ENCODE measurements at places on chromosomes 12 and 14.

DNA sequence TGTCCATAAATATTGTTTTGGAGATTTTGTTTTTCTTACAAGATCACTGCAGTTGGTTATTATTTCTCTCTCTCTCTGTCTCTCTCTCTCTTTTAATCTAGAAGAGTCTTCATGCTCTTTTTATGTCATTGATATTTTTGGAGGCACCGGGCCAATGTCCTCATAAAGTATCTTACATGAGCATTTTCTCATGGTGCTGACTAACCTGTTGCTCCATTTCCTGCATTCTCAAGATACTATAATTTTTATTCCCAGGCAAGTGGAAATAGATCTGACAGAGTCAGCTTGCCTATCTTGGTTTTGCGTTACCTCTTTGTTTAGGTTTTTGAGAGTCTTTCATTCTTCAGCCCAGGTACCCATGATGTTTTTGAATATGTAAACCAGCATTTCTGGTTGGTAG lies 938.8 kb upstream of the FBXO33 start:
- H3K36me3 ChIP-seq = no peaks in the 10 kb centered on the region
- DNase-seq = no peak
- no peaks in the 10 kb centered on the region for H3K4me1 ChIP-seq
- no peaks in the 10 kb centered on the region for H3K27me3 ChIP-seq

DNA sequence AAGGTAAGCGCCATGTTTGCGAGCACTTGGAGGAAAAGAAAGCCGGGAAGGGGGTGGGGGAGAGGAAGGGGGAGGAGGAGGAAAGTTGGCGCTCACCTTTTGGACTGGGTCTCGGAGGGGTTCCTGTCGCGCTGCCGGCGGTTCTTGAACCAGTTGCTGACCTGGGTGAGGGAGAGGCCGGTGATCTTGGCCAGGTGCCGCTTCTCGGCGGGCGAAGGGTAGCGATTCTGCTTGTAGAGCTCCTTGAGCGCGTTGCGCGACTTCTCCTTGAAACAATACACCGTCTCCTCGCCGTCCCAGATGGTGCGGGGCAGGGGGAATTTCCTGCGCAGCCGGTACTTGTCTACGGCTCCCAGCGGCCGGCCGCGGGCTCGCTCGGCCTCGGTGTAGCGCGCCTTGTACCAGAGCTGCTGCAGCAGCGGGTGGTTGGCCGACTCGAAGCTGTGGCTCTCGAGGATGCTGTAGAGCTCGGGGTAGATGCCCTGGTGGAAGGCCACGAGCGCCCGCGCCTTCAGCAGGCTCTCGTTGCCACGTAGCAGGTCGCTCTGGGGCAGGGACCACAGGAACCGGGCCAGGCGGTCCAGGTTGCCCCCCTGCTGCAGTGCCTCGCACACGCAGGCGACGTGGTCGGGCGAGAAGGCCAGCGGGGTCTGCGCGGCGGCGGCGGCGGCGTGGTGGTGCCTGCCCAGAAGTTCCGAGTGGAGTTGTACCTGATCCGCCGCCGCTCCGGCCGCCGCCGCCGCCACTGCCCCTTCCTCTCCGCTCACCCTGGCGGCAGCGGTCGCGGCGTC lies 840 bp downstream of the SIX4 start:
- H3K27ac ChIP-seq = no peak overlapping the region
- peaks cover 94% of the 10 kb centered on the region for H3K27me3 ChIP-seq
- H3K4me3 ChIP-seq = peak overlapping the region; percentile 82

GRCh38 chr12:49784756-49785409 lies 43.3 kb downstream of the NCKAP5L start:
- H3K4me1 ChIP-seq = no peaks in the 10 kb centered on the region
- H3K27ac ChIP-seq = no peak overlapping the region
- peaks cover 5% of the 10 kb centered on the region for H3K36me3 ChIP-seq
- no peak for DNase-seq
- peaks cover 27% of the 10 kb centered on the region for H3K27me3 ChIP-seq
- no peak overlapping the region for H3K4me3 ChIP-seq

GRCh38 chr14:81313775-81314429 lies 86.2 kb downstream of the STON2 start:
- no peaks in the 10 kb centered on the region for H3K4me1 ChIP-seq
- no peak for DNase-seq
- H3K36me3 ChIP-seq = peaks cover 3% of the 10 kb centered on the region
- H3K27ac ChIP-seq = no peak overlapping the region

DNA sequence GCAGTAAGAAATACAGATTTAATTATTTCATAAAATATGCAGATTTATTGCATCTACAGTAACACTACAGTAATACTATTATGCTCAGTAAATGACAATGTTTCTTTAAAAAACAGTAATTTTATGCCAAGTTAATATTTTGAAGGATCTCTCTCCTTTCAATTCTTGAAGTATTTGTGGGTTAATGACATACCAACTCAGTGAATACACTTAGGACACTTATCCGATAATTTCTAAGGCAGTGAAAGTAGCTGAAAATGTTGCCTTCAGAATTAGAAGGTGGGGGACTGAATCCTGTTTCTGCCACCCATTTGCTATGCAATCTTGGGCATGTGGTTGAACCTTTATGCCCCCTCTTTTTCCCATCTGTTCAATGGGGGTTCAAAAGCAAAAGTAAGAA lies 24.8 kb upstream of the IFNG-AS1 start:
- no peaks in the 10 kb centered on the region for H3K36me3 ChIP-seq
- H3K27ac ChIP-seq = no peak overlapping the region
- no peaks in the 10 kb centered on the region for H3K27me3 ChIP-seq
- DNase-seq = no peak
- H3K4me1 ChIP-seq = no peaks in the 10 kb centered on the region

DNA sequence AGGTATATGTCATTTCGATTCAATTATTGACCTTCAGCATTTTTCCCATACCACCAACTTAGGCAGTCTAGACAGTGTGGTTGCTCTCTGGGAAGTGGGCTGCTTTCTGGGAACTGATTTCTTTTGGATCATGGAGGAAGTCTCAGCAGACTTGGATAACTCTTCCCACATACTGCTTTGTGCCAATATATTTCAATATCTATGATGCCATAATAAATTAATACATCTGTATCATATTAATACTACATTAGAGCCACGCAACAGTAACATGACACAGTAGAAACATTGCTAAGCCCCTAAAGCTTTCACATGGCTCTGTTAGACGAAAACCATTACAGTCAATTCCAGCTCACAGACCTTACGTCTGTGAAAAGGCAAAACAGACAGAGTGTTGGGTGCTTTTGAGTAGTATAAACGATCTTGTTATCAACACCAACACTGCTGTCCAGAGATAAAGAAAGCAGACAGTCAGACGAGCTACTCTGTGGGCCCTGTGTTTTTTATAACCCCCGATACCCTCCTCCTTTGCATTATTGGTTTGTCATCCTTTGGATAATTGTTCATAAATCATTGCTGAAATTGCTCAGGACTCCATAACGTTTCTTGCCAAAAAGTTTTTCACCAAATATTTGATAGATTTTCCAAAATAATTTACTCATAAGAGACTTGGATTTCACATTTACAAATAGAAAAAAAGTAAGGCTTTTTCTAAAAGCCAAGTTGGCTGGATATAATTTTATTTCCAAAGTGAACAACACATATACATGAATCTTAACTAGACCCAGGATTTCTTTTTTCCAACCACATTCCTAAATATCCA lies 439.7 kb downstream of the ADAMTS20 start:
- H3K27me3 ChIP-seq = no peaks in the 10 kb centered on the region
- no peaks in the 10 kb centered on the region for H3K4me1 ChIP-seq
- no peak for DNase-seq
- H3K36me3 ChIP-seq = no peaks in the 10 kb centered on the region
- H3K4me3 ChIP-seq = no peak overlapping the region

DNA sequence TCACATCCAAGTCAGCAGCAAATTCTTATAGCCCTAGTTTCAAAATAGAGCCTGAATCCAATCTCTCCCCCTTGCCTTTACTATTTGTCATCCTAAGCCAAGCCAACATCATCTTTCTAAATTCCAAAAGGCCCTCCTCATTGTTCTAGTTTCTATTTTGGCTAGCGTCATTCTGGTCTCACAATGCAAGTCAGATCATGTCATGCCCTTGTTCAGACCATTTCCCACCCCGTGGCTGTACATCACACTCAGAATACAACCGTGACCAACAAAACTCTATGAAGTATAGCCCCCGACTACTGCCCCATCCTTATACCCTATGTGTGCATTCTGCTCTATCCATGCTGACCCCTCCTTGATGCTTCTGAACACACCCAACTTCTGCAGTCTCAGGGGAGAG lies 12.3 kb upstream of the GNG2 start:
- H3K4me3 ChIP-seq = peak overlapping the region; percentile 77
- peaks cover 72% of the 10 kb centered on the region for H3K4me1 ChIP-seq
- H3K27ac ChIP-seq = peak overlapping the region; percentile 95
- no peaks in the 10 kb centered on the region for H3K27me3 ChIP-seq

DNA sequence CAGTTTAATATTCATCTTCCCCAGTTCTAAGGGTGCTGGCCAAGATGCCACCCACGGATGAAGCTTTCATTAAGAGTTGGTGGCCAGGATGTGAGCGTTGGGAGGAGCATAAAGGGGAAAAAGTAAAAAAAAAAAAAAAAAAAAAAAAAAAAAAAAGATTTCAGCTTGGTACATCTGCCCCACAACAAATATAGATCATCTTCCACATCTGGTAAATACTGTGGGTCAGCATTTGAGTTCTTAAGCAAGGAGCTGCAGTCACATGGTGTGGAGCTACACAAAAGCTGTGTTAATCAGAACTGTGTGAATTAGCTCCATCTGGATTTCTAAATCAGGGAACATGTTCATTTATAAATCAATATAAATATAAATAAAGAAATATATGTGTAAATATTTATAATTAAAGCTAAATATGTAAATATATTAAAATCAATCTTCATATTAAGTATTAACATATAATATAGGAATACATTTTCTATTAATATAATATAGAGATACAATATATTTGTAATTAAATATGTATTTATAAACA lies 262.3 kb downstream of the NUAK1 start:
- no peaks in the 10 kb centered on the region for H3K4me1 ChIP-seq
- no peaks in the 10 kb centered on the region for H3K36me3 ChIP-seq
- no peak for DNase-seq

DNA sequence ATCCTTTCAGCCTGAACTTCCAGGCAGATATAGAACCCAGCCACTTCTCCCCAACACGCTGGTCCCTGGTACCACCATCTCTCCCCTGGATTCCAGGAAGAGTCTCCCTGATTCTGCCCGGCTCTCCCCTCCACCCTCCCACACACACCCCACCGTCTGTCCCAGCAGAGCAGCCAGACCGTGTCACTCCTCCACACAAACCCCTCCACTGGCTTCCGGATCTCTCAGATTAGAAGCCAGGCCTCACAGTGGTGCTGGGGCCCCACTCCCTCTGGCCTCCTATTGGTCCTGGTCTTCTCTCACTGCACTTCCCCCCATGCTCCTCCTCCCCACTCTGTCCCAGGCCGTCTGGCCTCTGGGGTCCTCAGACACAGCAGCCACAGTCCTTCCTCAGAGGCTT lies 52.4 kb upstream of the CDKN3 start:
- H3K4me1 ChIP-seq = no peaks in the 10 kb centered on the region
- H3K36me3 ChIP-seq = no peaks in the 10 kb centered on the region
- H3K27ac ChIP-seq = peak overlapping the region; percentile 29
- no peak for DNase-seq
- peaks cover 24% of the 10 kb centered on the region for H3K27me3 ChIP-seq

- H3K4me1 ChIP-seq = no peaks in the 10 kb centered on the region
- H3K27me3 ChIP-seq = peaks cover 20% of the 10 kb centered on the region
- no peaks in the 10 kb centered on the region for H3K36me3 ChIP-seq
- DNase-seq = no peak
- H3K27ac ChIP-seq = no peak overlapping the region
These were observed 6.1 kb downstream of the EDDM3B start for GRCh38 chr14:20774258-20774824.

DNA sequence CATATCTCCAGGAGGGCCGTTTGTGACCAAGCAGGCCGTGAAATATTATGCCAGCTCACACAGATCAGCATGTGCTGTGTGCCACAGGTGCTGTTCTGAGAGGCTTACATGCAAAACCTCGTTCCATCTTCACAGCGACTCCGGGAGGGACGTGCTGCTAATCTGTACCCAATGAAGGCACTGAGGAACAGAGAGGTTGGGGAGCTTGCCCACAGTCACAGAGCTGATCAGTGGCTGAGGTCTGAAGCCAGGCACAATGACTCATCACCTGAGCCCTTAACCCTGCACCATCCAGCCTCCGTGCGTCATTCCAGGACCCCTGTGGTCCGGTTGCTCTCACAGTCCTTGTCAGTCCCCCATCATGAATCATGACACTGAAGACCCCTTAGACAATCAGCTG lies 66.7 kb downstream of the SLC6A12 start:
- H3K27ac ChIP-seq = no peak overlapping the region
- H3K4me3 ChIP-seq = no peak overlapping the region
- peaks cover 3% of the 10 kb centered on the region for H3K36me3 ChIP-seq
- peaks cover 41% of the 10 kb centered on the region for H3K27me3 ChIP-seq
- DNase-seq = no peak
- no peaks in the 10 kb centered on the region for H3K4me1 ChIP-seq

GRCh38 chr12:19183121-19183838 lies 53.7 kb downstream of the PLEKHA5 start:
- DNase-seq = no peak
- H3K4me3 ChIP-seq = no peak overlapping the region
- H3K36me3 ChIP-seq = peaks cover 2% of the 10 kb centered on the region
- no peaks in the 10 kb centered on the region for H3K4me1 ChIP-seq
- no peak overlapping the region for H3K27ac ChIP-seq
- no peaks in the 10 kb centered on the region for H3K27me3 ChIP-seq

DNA sequence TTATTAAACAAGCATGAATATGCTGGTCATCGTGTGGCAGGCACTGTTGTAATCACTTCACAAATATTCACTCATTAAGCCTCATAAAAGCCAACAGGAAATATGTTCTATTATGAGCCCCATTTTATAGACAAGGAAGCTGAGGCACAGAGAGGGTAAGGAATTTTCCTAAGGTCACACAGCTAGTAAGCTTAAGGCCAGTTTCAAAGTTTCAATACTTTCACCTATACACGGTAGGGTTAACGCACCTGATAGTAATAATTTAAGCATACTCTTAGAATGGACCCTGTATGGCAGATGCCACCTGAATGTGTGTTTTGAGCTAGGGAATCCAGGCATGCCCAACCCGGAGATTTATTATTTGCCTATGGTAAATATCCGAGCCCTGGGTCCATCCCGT lies 39.8 kb downstream of the EGLN3 start:
- H3K27ac ChIP-seq = no peak overlapping the region
- no peaks in the 10 kb centered on the region for H3K36me3 ChIP-seq
- H3K4me1 ChIP-seq = no peaks in the 10 kb centered on the region
- DNase-seq = no peak
- H3K27me3 ChIP-seq = no peaks in the 10 kb centered on the region

- peaks cover 4% of the 10 kb centered on the region for H3K36me3 ChIP-seq
- no peak overlapping the region for H3K4me3 ChIP-seq
- peaks cover 4% of the 10 kb centered on the region for H3K27me3 ChIP-seq
These were observed 12.4 kb downstream of the PAPLN start for GRCh38 chr14:73249564-73250316.

All from central memory CD8-positive, alpha-beta T cell (primary cell).